Smooth muscle cell of the brain vasculature (primary cell): ENCODE measurements at places on chromosomes 11 and 22.
A peak's percentile ranks its signal among the peaks of the same experiment; 100 is the strongest.

DNA sequence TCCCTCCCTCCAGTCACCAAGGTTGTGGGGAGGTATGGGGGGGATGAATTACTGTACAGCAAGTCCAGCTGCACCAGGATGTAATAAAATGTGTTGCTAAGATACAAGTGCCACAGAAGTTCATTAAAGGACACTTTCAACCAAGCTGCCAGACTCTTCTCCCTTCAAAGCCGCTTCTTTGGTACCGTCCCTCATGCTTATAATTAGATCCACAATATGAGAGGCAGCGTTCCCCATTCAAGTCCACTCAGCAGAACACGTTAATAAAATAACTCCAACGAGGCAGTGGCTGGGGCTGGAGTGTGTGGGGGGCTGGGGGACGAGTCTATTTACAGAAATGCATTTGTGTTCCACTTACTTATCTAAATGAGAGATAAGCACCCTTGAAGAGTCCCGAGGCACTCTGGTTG, 14.7 kb downstream of the PHF21B start:
- DNase-seq, result no peak

- no peak for DNase-seq
These were observed 52.8 kb downstream of the SBF1 start for GRCh38 chr22:50422046-50422445.

DNA sequence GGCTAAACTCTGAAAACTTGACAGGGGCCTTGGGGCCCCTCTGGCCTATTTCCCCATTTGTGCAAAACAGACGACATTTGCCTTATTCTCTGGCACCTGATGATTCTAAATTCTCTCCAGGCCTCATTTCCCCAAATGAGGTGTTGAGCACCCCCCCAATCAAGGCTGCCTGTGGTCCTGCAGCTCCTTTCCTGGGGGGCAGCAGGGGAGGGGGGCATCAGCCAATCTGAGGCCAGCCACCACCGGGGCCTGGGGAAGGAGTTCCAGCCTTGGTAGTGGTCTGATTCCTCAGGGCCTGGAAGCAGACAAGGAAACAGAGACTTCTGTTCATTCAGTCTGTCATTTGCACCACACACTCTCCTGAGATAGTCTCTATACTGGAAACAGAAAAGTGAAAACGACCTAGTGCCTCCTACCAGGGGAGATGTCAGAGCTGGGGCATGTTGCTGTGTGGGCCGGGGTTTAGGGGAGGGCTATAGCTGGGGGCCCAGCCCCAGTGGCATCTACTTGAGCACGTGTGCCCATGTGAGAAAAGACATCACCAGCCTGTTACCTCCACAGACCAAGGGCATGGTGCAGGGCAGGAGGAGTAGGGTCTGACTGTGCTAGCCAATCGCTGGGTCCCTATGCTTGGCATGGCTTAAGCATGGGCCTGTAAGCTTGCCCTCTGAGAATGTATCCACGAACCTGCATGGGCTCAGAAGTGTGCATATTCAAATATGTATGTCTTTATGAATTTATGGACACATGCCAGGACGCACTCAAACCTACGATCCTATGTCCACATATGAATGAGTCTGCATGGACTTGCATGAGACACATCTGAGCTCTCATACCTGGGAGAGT, 1.8 kb upstream of the TPBGL start:
- DNase-seq, result no peak

DNA sequence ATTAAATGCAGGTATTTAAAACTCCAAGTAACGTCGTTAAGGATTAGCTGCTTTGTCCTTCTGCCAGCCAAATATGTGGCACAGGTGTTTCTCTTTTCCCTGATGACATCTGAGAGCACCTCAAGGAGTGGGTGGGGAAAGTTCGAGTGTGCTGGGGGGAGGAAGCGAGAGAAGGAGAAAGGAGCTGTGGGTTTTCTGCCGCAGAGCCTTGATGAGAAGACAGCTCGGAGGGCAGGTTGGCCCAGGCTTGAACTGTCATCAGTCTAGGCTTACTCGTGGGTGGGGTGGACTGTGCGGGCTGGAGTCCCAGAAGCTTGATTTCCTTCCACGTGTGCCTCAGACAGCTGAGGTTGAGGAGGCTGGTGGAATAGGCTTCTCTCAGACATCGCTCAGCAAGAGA, 15.2 kb upstream of the SORL1-AS1 start:
- no peak for DNase-seq

- DNase-seq, result no peak
These were observed 20.8 kb downstream of the QSER1 start for GRCh38 chr11:32913445-32913844.

- DNase-seq, result no peak
These were observed 353.9 kb upstream of the TENM4 start for GRCh38 chr11:79794484-79795393.

DNA sequence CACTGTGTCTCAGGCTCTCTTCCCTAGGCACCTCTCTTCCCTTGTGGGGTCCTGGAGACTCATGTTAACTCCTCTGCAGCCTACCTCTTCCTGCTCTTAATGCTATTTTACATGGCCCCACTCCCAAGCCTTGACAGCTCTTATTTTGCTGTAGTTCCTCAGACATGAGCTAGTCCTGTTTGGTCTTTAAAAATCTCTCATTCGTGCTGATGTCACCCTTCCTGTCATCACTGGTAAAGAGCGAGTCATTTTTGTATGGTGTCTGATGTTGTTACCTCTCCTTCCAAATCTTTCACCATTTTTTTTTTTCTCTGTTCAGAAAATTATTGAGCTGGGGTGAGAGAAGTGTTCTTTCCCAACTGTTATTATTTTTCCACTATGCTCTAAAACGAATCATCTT, 84.8 kb upstream of the ZBED5 start:
- no peak for DNase-seq

DNA sequence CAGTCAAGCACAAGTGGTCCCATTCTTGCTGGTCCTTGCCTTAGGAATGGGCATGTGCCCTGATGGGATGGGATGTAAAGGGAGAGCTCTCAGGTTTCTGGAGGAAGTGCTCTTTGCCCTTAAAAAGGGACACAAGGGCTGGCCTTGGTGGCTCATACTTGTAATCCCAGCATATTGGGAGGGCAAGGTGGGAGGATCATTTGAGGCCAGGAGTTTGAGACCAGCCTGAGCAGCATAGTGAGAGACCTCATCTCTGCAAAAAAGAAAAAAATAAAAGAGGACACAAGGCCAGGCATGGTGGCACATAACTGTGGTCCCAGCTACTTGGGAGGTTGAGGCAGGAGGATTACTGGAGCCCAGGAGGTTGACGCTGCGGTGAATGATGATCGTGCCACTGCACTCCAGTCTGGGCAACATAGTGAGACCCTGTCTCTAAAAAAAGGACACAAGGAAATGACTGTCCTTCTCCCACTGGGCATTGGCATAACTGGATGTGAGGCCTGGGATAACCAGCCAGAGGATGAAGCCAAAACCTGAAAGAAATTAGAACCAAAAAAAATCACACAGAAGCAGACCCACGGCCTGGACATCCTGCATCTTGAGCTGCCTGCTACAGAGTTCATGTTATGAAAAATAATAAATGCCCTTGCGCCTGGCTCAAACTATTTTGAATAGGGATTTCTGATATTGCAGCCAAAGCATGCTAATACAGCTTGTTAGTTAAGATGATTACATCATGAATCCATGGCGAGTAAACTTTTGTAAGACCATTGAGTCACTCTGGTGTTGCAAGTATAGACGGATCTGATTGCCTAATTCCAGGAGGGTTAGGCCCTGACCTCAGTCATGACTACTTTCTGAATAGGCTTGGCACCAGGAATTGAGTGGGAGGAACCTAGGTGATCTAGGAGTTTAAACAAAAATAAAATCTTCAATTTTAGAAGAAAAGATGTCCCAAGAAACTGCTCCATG, 12.9 kb upstream of the CRKL start:
- DNase-seq, result no peak

GRCh38 chr11:92790926-92791616, 178.4 kb upstream of the MTNR1B start:
- no peak for DNase-seq

DNA sequence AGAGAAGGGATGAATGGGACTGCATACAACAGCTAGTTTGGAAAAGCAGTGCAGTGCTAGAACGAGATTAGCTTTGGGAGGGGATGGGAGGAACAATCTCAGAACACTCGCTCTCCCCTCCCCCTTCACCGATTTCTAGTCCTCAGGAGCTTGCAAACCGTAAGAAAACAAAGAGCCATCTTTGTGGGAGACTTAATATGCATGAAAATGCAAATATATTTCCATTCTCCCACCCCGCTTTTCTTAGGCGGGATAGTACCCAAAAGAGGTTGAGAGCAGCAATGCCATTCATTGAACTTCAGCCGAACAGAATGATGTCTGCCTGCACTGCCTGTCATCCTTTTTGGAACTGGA, 1.1 kb downstream of the SPINDOC start:
- DNase-seq, result no peak

DNA sequence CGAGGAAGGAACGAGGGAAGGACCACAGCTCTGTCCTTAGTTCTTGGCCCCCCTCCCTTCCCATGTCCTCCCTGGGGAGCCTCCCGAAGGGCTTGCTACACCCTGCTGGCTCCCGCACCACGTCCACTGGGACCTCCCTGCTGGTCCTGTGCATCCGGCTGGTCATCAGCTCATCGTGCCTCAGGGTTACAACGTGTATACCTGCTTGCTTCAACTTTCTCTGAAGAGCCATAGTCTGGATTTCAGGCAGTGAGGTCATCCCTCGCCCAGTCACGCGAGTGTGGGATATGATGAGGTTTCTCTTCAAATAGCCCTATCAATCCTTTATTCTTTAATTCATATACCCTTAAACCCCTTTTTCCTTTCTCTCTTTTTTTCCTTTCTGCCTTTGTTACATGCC, 21.5 kb upstream of the CECR2 start:
- DNase-seq, result no peak

DNA sequence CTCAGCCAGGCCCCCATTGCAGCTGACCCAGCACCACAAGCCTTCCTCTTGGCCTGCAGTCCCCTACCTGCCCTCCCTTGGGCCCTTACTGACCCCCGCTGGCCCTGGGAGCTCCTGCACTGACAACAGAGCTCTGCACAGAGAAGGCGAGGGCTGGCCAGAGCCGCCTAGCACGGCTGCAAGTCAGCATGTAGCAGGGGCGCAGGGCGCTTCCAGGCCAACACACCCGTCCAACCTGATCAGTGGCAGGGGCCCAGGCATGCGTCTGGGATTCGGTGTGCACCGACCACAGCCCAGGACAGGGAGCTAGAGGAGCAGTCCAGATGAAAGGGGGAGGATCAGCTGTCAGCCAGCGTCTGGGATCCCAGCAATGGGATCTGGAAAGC, 7.6 kb downstream of the WNT7B start:
- no peak for DNase-seq

- no peak for DNase-seq
These were observed 71.8 kb downstream of the PDE2A start for GRCh38 chr11:72602250-72602904.

GRCh38 chr22:27212617-27213177, 555.3 kb downstream of the MIAT start:
- peak; percentile 84 for DNase-seq

- peak; percentile 17 for DNase-seq
These were observed 48.9 kb downstream of the RTL6 start for GRCh38 chr22:44449061-44449682.

GRCh38 chr11:34458525-34458924, 19.8 kb downstream of the CAT start:
- DNase-seq, result no peak

DNA sequence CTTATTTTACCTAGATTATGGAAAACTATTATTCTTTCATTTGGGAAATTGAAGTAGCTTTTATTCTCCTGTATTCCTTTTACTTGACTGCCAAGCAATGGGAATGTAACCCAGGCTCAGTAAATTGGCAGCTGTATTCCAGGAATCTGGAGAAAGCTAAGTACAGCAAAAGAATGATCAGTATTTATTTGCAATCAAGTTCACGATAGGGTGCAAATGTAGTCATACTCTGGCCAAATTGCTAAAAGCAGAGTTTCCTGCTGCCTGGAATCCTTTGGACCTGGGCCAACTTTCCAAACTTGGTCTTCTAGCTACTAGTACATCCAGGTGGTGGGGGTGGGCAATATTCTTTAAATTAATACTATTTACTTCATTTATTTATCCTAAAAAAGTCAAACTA, 286.0 kb upstream of the CTSC start:
- no peak for DNase-seq

- DNase-seq, result no peak
These were observed 207.9 kb downstream of the SOX6 start for GRCh38 chr11:16148301-16148931.

DNA sequence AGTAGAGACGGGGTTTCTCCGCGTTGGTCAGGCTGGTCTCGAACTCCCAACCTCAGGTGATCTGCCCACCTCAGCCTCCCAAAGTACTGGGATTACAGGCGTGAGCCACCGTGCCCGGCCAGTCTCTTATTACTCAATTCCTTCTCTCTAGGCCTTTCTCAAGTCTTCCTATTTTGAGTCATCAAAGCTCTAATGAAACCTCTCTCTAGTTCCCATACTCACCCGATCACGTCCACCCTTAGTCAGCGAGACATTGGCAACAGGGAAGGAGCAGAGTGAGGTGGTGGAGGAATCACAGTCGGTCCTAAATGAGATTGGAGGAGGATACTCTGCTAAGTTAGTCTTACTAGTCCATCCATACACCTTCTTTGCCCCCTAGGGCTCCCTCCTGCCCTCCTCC, 5.0 kb downstream of the BSCL2 start:
- no peak for DNase-seq

DNA sequence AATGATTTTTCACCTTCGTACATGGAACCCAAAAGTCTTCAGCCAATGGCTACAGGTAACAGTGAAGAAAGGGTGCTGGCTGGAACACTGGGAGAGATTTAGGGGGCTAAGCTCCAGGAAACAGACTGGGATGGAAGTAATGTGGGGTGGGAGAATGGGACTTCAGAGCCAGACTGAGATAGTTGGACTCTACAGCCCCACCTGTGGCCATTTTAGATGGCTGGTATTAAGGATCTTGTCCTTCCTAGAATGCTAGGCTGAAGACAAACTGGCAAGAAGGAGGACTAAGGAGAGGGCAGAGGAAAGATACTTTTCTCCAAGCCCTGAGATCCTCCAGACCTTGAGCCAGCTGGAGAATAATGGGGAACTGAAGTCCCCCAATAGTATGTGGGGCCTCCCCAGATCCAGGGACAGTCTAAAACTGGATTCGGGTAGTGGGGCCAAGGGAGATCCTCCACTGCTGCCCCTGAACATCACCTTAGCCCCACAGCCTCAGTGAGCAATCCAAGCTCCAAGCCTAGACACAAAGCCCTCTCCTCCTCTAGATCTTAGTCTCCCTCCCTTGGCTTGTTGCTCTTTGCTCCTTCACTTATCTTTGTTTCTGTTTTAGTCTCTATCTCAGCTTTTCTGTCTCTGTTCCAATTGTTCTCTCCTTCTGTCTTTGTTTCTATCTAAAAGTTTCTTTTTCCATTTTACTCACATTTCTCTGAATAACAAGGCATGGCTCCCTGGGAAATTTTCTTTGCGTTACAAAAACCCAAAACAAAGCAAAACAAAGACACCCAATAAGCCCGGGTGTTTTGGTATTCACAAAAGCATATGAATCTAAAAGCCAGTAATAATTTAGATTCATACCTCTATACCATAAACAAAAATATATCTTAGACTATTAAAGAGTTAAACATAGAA, 16.2 kb upstream of the RRAS2 start:
- DNase-seq, result no peak

GRCh38 chr22:38300197-38300945, 16.9 kb downstream of the CSNK1E start:
- DNase-seq, result no peak
